ENCODE measurements at places on chromosomes 7 and 10. TPM values are rescaled to one million over a fixed set of nuclear protein-coding genes. Genes with fewer than 3 reads are reported as not detected.

The PRKCQ gene
- total RNA-seq, result 0.16 TPM

The PLCE1 gene
- total RNA-seq, result 0.61 TPM

The MEIG1 gene
- not detected for total RNA-seq

The NPY gene
- total RNA-seq, result not detected

The GDF2 gene
- not detected for total RNA-seq

The CALHM1 gene
- not detected for total RNA-seq

The STEAP1 gene
- total RNA-seq, result 50.0 TPM

The SPAM1 gene
- not detected for total RNA-seq

The PAPOLB gene
- 0.16 TPM for total RNA-seq

The TYSND1 gene
- total RNA-seq, result 11.9 TPM

The PRLHR gene
- total RNA-seq, result not detected

The HHEX gene
- 1.3 TPM for total RNA-seq

Data from hair follicle dermal papilla cell (primary cell).